ENCODE measurements at places on chromosomes 4 and X. TPM values are rescaled to one million over a fixed set of nuclear protein-coding genes. Genes with fewer than 3 reads are reported as not detected.

Gene PNMA6E
- total RNA-seq, result not detected

DNA sequence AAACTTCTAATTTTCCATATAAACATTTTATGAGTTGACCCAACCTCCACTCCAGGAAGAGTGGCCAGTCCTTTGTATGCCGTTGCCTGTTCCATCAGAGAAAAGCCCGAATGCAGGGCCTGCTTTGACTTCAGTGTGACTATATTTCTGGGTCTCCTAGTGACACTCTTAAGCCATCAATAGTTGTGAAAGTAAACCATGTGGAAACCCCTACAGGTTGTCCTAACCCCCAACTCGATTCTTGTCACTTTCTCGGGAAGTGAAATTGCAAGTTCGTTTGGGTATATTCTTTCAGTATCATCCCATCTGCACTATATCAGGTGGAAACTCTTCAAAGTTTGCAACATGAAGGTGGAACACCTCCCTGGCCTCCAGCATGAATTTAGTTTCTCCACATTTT, 52.8 kb downstream of the EFHC2 start:
- H3K27me3 ChIP-seq, result no peaks in the 10 kb centered on the region
- no peak overlapping the region for H3K27ac ChIP-seq
- H3K4me3 ChIP-seq, result no peak overlapping the region
- no peak for DNase-seq
- no peaks in the 10 kb centered on the region for H3K36me3 ChIP-seq
- H3K4me1 ChIP-seq, result no peaks in the 10 kb centered on the region

Gene SMAD1
- total RNA-seq, result 21.1 TPM

DNA sequence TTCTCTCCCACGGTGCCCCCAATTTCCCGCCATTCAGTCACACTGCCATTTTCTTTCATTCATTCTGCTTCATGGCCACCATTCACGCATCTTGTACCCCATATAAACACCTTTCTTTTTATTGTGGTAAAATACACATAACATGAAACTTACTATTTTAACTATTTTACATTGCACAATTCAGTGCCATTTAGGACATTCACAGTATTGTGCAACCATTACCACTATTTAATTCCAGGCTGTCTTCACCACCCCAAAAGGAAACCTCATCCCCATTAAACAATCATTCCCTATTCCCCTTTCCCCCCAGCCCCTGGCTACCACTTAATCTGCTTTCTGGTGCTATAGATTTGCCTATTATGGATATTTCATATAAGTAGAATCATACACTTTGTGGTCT, 15.9 kb downstream of the SPACA5 start:
- peaks cover 5% of the 10 kb centered on the region for H3K36me3 ChIP-seq
- no peak overlapping the region for H3K27ac ChIP-seq
- no peak overlapping the region for H3K4me3 ChIP-seq
- no peaks in the 10 kb centered on the region for H3K4me1 ChIP-seq

Gene UBE2A
- 54.8 TPM for total RNA-seq

Gene ABCB7
- total RNA-seq, result 40.4 TPM

Gene FGF2
- total RNA-seq, result 95.2 TPM

Gene OTC
- total RNA-seq, result not detected

Gene TMEM184C
- 45.5 TPM for total RNA-seq
